ENCODE measurements at places on chromosomes 5 and 9.
A peak's percentile ranks its signal among the peaks of the same experiment; 100 is the strongest.

- DNase-seq, result no peak
These were observed 293.4 kb downstream of the CDK5RAP2 start for GRCh38 chr9:120286530-120286929.

DNA sequence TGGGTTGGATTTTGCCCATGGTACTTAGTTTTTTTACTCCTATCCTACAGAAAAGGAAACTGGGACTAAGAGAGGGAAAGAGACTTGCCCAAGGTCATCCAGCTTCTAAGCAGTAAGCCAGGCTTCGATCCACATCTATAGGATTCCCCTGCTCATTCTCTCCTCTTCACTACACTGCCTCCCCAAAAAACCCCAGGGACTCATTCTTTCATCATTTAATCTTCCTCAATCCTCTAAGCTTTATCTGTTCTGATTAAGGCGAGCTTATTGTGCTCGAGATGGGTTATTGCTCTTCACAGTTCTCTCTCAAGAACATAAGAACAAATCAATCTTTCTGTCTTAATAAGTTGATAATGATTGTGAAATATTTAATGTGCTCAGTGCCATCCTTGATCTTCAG, 511.1 kb upstream of the BRINP1 start:
- DNase-seq, result no peak

GRCh38 chr5:87029951-87030350, 237.7 kb upstream of the RASA1 start:
- no peak for DNase-seq

DNA sequence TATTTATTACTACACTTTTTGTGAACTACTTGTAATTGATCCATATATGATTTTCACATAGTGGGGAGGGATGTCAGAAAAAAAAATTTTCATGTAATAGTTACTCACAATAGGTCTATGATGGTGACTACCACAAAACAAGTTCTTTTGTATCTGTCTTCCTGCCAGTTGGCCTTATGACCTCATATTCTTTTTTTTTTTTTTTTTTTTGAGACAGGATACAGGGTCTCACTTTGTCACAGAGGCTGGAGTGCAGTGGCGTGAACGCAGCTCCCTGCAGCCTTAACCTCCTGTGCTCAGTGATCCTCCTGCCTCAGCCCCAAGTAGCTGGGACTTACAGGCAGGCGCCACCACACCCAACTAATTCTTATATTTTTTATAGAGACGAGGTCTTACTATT, 10.9 kb downstream of the SEC24A start:
- DNase-seq, result no peak

DNA sequence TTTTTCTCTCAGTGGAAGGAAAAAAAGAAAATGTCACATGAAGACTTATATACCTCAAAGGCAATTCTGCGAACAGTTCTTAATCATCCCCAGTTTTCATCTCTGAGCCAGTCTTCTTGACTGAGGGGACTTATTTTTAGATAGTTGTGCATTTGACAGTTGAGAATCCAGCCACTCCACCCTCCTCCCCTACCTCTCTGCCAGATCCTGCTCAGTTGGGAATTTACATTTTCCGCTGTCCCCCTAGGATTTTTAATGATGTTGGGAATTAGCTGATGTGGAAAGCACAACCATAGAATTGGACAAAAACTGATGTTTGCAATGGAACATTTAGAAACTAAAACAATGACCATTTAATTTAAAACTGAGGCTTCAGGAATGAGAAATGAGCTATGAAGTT, 194.3 kb upstream of the PIK3R1 start:
- no peak for DNase-seq

GRCh38 chr5:102532123-102532522, 33.3 kb upstream of the SLCO6A1 start:
- DNase-seq, result no peak

- DNase-seq, result no peak
These were observed 95.4 kb downstream of the KIAA0825 start for GRCh38 chr5:94523018-94523417.

DNA sequence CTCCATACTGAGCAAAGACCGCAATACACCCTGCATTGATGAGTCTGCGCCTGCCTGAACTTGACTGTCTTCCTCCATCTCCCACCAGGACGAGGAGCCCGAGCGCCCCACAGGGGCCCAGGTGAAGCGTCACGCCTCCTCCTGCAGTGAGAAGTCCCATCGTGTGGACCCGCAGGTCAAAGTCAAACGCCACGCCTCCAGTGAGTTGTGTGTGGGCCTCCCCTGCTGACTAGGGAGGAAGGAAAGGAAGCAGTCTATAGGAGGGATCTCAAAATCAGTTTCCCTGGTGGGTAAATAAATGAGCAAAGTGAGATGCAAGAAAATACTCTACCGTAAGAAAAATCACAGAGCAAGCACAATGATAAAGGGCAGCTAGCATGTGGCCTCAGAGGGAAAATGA, 22.8 kb upstream of the GRPEL2 start:
- no peak for DNase-seq

DNA sequence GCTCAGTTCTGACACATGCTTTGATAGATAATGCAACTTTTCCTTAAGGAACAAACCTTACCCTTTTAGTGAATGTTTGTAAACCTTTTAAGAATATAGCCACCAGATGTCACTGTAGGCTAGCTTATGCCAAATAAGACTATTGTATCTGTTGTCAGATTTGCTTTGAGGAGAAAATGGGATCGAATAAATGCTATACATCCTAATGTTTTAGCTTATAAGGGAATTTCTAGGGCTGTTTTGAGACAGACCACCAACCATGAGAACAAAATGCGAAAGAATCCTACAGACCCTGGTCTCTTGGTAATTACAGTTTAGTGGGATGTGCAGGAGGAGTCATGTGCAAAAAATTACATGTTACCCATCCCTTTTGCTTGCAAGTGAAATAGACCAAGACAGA, 127.6 kb upstream of the NMUR2 start:
- peak; percentile 15 for DNase-seq

- DNase-seq, result no peak
These were observed 43.0 kb downstream of the PIK3R1 start for GRCh38 chr5:68258531-68258930.

GRCh38 chr9:122261469-122261881, 3.2 kb downstream of the RBM18 start:
- no peak for DNase-seq

- DNase-seq, result no peak
These were observed 2.0 kb upstream of the NSD1 start for GRCh38 chr5:177131352-177132135.

DNA sequence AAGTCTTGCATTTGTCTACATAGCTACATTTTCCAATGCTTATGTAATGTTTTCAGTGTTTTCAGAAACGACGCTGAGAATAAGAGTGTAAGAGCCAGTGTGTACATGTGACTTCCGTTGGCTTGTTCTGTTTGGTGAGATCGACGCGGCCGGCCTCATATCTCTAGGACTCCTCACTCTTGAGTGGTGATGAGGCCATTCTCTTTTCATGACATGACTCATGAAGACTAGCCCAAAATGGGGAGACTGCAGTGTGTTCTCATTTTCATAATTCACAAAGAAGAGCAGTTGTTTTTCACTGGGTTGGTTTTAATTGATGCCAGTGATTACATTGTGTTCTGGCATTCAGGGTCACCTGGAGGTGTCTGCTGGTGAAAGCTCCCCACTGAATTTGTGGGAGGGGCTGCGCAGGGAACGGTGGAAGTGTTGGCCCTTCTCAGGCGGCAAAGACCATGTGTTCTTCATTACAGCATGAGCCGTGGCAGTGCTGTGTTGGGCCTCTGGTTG, 131.5 kb upstream of the OTULINL start:
- no peak for DNase-seq

DNA sequence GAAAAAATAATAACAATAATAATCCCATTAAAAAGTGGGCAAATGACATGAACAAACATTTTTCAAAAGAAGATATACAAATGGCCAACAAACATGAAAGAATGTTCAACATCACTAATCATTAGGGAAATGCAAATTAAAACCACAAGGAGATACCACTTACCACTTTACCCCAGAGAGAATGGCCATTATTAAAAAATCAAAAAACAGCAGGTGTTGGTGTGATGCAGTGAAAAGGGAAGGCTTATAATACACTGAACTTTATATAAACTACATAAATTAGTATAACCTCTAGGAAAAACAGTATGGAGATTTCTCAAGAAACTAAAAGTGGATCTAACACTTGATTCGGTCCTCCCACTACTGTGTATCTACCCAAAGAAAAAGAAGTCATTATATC, 81.9 kb downstream of the DROSHA start:
- DNase-seq, result no peak

- DNase-seq, result no peak
These were observed 668.7 kb downstream of the NR2F1-AS1 start for GRCh38 chr5:92912283-92912682.

GRCh38 chr9:77451507-77451906, 196.6 kb downstream of the GNA14 start:
- DNase-seq, result no peak

GRCh38 chr9:104999136-104999535, 71.2 kb upstream of the ABCA1 start:
- DNase-seq, result no peak

GRCh38 chr9:27528076-27528885, 1.3 kb downstream of the MOB3B start:
- no peak for DNase-seq

GRCh38 chr9:89779405-89780203, 174.8 kb downstream of the GADD45G start:
- DNase-seq, result no peak

- no peak for DNase-seq
These were observed 1.3 kb upstream of the GARNL3 start for GRCh38 chr9:127263237-127263636.

DNA sequence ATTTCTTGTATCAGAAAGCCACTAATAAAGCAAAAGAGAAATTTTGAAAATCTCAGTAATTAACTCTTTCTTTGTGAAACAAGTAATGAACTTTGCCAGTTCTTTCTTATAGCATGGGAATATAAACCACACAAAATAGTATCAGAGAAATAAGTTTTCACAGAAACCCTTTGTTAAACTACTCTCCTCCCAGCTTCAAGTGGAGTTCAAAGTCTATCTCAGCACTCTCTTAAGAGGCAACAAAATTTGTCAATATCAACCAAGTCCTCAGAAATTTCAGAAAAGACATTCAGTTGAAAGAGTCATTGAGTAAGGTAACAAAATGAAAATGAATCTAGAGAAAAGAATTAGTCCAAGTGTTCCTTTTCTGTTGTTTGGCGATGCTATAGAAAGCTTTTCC, 89.3 kb downstream of the NTRK2 start:
- no peak for DNase-seq

DNA sequence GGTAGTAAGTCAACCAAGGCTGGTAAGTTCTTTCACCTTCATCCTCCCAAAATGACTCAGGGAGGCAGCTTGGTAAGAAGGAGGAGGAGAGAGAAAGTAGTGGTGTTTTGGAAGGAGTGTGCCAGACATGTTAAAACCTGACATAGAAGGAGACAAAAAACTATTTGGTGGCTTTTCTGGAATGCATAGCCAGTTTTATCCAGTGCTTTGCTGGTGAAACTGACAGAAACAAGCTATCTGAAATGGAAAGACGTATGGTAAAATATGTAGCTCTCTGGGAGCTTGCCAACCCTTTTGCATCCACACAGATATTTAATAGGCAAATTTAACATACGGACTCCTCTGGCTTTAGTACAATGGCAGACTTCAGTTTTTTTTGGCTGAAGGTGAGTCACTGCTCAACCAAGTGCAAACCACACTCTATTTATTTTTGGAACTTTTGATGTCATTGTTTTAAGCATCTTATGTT, 45.4 kb downstream of the RAB14 start:
- DNase-seq, result peak; percentile 72

DNA sequence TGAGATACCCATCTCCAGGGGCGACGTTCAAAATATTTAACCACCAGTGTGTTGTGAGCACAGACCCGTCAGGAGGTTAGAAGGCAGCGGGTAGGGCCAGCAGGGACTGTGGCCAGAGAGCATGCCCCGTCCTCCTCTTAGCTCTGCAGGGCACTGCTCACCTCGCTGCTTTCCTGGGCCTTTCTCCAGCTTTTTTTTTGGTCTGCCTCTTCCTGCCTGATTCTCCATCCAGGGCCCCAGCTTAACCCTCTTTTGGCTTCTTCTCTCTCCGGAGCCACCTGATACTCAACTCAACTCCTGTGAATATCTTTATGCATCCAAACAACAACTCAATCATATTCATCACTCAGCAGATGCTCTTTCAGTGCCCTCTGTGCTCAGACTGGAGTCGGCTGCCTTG, 44.0 kb downstream of the TMOD1 start:
- no peak for DNase-seq

DNA sequence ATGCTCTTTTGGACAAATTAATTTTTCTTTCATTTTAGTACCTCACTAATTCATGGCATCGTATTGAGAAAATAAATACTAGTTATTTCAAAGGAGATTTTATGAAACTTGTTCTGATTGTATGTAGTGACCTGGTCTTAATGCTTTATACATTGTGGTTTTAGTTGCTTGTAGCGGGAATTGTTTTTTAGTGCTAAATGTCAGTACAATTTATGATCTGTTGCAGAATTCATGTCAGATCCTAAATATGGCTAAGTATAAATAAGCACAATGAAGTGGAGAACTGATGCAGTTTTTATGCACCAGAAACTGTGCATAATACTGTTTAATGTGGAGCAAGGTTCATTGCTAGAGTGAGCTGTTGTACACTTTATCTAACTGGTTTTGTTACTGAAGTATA, 308.8 kb downstream of the PJA2 start:
- no peak for DNase-seq

DNA sequence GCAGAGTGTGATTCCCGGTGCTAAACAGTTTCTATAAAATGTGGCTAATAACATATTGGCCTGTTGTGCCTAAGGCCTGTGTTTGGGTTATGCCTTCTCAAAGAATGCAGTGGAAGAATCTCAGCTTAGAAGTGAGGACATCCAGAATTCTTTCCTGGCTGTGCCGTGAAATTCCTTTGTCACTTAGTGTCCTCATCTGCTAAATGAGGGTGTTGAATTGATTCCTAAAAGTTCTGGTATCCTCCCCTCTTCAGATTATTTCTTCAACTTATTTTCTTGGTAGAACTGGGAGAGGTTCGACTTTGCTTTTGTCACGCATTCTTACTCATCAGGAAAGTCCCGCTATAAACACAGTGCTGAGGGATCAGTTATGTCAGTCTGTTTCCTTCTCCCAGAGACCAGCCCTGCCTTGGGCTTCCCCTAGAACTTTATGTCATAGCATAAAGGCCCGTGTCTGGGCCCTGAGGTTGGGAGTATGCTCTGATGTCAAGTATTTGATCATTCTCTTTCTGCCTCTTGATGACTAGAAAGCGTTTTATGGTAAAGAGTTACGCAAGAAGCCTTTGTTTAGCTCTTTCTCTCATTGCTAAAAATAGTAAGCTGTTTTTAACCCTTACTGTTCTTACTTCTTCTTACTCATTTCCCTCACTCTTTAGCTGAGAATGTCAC, 29.5 kb downstream of the MTAP start:
- DNase-seq, result peak; percentile 71

DNA sequence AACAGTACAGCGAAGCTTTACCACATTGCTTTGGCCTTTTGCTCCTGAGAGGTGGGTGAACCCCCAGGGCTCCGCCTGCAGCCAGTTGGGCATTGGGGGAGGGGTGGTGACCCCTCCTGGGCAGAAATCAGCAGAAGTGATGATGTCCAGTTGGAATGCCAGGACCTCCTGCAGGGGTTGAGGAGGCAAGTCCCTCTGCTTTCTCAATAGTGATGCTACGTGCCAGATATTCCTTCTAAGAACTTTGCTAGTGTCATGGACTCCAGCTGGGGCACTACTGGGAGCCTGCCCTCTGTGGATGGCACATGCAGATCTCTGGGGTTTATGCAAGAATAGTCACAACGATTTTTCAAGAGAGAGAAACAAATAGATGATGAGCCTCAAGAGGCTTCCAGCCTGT, 95.6 kb downstream of the NDFIP1 start:
- DNase-seq, result no peak
